Activated CD8-positive, alpha-beta memory T cell treated with anti-CD3 and anti-CD28 coated beads for 1 hour (primary cell): ENCODE measurements at places on chromosomes 3 and 15.

- no peak for DNase-seq
These were observed 13.3 kb upstream of the RBP1 start for GRCh38 chr3:139552632-139553365.

DNA sequence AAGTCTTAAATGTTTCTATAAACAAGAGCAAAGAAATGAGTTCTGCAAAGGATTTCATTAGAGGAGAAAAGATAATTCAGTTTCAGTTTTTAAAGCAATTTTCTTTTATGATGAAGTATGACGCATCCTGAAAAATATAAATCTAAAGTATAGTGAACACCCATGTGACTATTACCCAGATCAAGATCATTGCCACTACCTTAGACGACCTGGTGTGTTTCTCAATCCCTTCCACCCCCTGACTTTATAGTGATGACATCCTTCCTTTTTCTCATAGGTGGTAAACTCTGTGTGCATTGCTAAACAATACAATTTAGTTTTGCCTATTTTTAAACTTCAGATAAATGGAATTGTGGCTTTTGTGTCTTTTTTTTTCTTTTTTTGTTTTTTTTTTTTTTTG is 8.4 kb downstream of the STT3B start:
- DNase-seq, result no peak

DNA sequence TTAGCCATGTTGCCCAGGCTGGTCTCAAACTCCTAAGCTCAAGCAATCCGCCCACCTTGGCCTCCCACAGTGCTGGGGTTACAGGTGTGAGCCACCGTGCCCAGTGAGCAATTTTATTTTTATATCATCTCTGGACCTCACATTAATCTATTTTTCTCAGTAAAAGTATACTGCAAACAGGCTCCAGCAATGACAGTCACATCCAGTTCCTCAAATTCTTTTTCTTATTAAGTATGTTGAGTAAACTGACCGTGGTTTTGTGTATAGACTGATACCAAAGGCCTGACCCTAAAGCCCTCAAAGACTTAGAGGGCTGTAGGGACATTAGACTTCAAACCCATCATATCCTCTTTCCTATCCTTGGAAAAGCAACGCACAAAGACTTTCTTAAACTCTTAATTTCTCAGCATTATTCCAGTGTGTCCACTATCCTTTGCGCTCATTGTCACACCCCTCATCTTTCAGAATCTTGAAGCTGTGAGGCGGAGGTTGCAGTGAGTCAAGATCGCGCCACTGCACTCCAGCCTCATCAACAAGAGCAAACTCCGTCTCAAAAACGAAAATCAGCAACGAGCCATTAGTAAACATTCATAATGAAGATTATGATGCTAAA is 2.0 kb downstream of the NGLY1 start:
- no peak for DNase-seq

- DNase-seq, result no peak
These were observed 2.1 kb upstream of the RHO start for GRCh38 chr3:129526121-129526900.

- no peak for DNase-seq
These were observed 31.1 kb downstream of the HCLS1 start for GRCh38 chr3:121629601-121630000.

GRCh38 chr3:37703626-37704025 is 158.1 kb upstream of the CTDSPL start:
- no peak for DNase-seq

GRCh38 chr3:113006359-113007056 is 15.7 kb downstream of the GTPBP8 start:
- no peak for DNase-seq

DNA sequence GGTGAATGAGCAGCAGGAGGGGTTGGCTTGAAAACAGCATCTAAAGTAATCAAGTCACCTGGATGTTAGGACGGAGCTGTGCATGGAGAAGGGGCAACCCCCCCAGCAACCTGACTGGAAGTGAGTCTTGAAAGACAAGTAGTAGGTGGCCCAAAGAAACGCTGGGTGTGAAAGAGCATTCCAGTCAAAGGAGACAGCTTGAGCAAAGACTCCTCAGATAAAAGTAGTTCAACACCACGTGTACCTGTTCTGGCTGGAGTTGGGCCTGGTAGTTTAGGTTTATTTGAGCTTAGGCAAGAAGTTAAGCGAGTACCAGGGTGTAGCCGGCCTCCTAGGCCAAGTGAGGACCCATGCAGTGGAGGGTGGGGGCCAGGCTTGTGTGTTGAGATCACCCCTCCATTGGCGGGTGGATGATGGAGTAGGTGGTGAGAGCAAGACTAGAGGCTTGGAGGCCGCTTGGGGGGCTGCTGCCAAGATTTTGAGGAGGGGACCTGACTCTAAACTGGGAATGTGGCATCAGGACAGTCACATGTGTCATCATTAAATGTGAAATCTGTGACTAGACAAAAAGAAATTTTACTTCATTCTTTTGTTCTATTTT is 61.3 kb downstream of the ABHD2 start:
- DNase-seq, result no peak

DNA sequence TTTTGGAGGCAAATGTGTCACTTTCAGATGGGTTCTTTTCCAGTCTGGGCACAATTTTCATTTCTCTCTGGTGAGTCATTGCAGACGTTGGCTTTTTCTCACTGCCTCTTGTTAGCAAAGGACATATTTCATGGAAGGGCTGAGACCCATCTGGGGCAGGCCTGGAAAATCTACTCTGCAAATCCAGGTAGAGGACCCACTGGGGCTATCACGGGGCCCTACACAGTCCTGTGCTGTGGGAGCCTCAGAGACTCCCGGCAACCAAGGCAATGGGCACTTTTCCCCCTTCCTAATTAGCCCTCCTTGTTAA is 58.0 kb downstream of the HRH1 start:
- DNase-seq, result no peak

- DNase-seq, result no peak
These were observed 2.0 kb downstream of the PRSS50 start for GRCh38 chr3:46715507-46716175.

DNA sequence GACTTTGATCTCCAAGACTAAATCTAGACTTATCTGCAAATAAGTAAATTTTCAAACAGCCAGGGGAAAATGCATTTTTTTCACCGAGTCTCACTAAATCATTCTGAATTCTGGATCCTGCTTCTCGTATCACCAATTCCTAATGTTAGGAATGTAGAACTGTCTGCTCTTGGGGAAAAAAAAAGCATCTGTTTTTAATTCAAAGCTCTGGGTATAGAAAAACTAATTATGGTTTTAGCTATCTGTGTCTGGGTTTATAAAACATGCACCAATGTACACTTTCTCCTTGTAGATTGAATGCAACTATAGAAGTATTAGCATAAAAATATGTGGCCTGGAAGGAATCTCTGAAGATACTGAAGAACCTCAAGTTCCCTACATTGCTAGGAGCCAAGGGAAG is 4.8 kb upstream of the CDAN1 start:
- no peak for DNase-seq

GRCh38 chr15:98085003-98085639 is 124.6 kb downstream of the ARRDC4 start:
- no peak for DNase-seq

GRCh38 chr3:51436998-51437639 is 46.0 kb downstream of the RBM15B start:
- no peak for DNase-seq

DNA sequence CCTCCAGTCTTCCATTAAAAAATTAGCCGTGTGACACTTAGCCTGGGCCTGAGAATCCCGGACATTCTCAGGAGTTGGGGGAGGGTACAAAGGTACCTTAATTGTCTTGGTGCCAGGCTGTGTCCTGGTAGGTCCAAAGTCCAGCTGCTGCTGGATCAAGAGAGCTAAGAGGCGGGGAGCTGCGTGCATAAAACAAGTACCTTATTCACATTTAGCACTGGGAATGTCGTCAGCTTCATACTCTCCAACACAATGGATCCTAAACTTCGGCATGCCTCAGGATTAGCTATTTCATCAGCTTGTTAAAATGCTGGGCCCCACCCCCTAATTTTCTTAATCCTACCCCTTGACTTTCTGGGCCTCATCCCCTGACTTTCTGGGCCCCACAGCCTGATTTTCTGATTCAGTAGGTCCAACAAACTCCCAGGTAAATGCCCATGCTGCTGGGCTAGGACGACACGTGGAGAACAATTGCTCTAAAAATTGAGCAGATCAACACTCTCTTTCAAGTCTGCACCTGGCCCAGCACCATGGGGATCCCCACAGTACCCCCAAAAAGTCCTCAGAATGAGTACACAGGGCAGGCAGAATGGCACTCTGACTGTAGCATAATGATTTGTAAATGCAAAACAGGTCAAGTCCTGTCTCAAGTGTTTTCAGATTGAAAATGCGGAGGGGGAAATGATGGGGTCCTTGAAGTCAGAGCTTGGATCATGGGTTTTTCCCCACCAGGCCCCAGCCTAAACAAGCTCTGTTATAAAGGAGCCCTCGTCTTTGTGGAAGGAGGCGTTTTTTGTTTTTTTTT is 5.6 kb upstream of the AEN start:
- no peak for DNase-seq

DNA sequence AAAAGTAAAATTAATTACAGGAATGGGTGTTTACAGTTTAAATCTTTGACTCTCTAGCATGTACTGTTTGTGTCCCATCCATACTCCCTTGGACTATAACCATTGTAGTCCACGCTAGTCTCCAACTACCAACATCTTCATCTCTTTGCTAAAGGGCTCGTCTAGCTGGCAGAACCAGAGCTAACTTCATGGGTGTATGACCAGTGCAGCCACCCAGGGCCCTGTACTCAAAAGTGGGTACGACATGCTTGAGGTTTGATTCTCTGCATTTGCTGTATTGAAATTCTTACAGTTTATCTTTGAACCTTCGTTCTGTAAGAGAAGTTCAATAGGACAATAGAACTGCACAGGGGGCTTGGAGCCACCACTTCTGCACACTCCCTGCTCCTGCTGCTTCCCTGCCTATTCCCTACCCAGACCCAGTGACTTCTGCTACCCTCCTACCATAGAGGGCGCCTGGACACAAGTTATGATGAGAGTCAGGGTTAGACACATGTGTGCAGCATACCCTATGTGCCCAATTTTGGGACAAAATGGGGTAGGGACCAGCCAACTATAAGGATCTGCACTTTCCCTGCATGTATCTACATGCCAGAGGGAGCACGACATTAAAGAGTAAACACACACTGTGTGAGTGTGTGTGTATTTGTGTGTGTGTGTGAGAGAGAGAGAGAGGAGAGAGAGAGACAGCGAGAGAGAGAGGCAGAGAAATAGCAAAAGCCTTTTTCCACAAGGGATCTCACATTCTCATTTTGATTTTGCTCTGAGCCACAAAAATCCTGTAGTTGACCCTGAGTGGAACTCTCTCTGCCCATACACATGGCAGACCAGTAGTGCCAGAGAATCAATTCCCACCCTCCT is 59.0 kb upstream of the NECTIN3 start:
- no peak for DNase-seq

DNA sequence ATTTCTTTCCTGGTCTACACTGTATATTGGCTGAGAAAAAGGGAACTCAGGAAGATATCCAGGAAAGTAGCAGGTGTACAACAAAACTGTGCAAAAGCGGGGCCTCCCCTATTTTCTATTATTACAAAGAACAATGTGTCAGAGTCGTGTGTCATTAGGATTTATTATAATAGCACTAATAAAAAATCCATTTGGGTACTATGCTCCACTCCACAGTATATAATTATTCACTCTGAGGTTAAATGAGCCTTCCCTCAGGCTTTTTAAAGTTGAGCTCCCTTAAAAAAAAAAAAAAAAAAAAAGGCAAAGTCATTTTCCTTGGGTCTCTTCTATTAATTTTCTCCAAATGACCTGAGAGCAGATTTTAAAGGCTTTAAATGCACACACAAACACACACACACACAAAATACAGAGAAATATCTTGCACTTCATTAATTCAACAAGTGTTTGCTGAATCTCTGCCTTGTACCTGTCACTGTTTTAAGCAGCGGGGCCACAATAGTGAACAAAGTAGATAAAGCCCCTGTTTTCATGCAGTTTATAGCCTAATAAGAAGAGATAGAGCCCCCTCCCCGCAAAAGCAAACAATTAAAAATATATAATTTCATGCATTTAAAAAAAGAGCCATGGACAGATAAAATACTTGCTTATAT is 1.3 kb upstream of the DPP8 start:
- no peak for DNase-seq

DNA sequence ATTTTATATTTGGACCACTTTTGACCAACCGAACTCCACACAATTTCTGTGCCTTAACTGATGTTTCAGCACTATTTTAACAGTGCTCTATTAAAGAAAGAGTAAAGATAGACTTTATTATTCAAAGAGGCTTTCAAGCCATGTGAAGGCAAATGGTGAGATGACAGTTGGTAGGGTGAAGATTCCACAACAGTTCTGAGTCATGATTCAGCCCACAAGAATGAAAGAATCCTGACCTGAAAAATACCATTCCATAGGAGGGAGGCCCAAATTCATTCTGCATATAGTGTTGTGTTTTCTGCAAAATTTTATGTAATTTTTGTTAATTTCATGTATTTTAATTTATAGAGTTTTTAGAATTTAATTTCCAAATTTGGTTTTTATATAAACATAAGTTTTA is 135.6 kb upstream of the STAC start:
- DNase-seq, result no peak

DNA sequence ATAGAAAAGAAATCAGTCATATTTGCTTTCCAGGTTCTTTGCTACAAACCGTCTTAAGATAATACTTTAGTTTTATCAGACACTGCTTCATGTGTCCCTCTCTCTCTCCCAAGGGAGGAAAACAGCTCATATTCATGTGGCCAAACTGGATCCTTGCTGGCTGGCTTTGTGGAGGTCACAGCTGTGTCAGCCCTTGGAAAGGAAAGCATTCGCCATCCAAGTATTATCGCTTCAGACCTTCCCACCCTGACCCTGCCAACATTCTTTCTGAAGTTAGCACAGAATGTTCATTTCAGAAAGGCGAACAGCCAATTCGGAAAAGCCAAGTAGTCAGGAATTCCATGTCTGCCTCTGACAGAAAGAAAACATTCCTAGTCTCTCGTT is 213.6 kb downstream of the FEZF2 start:
- DNase-seq, result no peak
